PC-9 (cell line): ENCODE measurements at places on chromosomes 2 and 18. TPM values are rescaled to one million over a fixed set of nuclear protein-coding genes. Genes with fewer than 3 reads are reported as not detected.

The TUBA3E gene
- total RNA-seq, result not detected in 2 replicates

The SERPINB11 gene
- total RNA-seq, result not detected in 2 replicates

The TWIST2 gene
- 4.1 and 5.0 TPM in 2 replicates for total RNA-seq

The NOTO gene
- not detected in 2 replicates for total RNA-seq

The RASGRP3 gene
- total RNA-seq, result 0.10 and 0.72 TPM in 2 replicates

The TEKT4 gene
- 0.15 TPM in 1 of 2 replicates, not detected in the other for total RNA-seq

The OR6B2 gene
- total RNA-seq, result not detected in 2 replicates

The GDF7 gene
- 0.04 TPM in 1 of 2 replicates, not detected in the other for total RNA-seq

The CFAP210 gene
- total RNA-seq, result 0.96 TPM in 1 of 2 replicates, not detected in the other

The CCL20 gene
- total RNA-seq, result not detected in 2 replicates

The NOL4 gene
- total RNA-seq, result not detected in 2 replicates

The APCDD1 gene
- not detected in 2 replicates for total RNA-seq

The VAPA gene
- 340 and 359 TPM in 2 replicates for total RNA-seq

The HRH4 gene
- 0.18 TPM in 1 of 2 replicates, not detected in the other for total RNA-seq

The NCKAP5 gene
- total RNA-seq, result not detected in 2 replicates

The TDRD15 gene
- 1.9 and 2.9 TPM in 2 replicates for total RNA-seq

The CPLX4 gene
- not detected in 2 replicates for total RNA-seq

The RAX gene
- total RNA-seq, result not detected in 2 replicates

The TOGARAM2 gene
- 0.44 and 0.45 TPM in 2 replicates for total RNA-seq

The VWC2L gene
- total RNA-seq, result not detected in 2 replicates

The GALNT14 gene
- total RNA-seq, result 2.4 and 3.1 TPM in 2 replicates

The SMARCAL1 gene
- 39.7 and 40.5 TPM in 2 replicates for total RNA-seq

The C2orf92 gene
- 11.2 and 14.0 TPM in 2 replicates for total RNA-seq

The TXNDC2 gene
- total RNA-seq, result 0.11 TPM in 1 of 2 replicates, not detected in the other

The UGT1A5 gene
- total RNA-seq, result 71.3 and 91.2 TPM in 2 replicates

The RPRM gene
- 2.1 and 2.9 TPM in 2 replicates for total RNA-seq

The FBLN7 gene
- 0.70 and 1.6 TPM in 2 replicates for total RNA-seq

The IL18RAP gene
- not detected in 2 replicates for total RNA-seq

The SLC4A5 gene
- total RNA-seq, result 1.2 TPM in 1 of 2 replicates, not detected in the other

The ANKRD53 gene
- not detected in 2 replicates for total RNA-seq

The ELOA2 gene
- total RNA-seq, result not detected in 2 replicates

The DAW1 gene
- 1.8 and 2.8 TPM in 2 replicates for total RNA-seq

The NTSR2 gene
- total RNA-seq, result not detected in 2 replicates

The SUCLG1 gene
- total RNA-seq, result 42.1 and 59.5 TPM in 2 replicates

The CHRND gene
- not detected in 2 replicates for total RNA-seq

The UGT1A10 gene
- not detected in 2 replicates for total RNA-seq

The PRKAG3 gene
- not detected in 2 replicates for total RNA-seq

The ASXL3 gene
- not detected in 2 replicates for total RNA-seq

The TACR1 gene
- total RNA-seq, result not detected in 2 replicates

The RAD51AP2 gene
- total RNA-seq, result not detected in 2 replicates

The CREG2 gene
- total RNA-seq, result 9.0 and 12.3 TPM in 2 replicates

The SCN1A gene
- not detected in 2 replicates for total RNA-seq

The MEMO1 gene
- 29.5 and 40.2 TPM in 2 replicates for total RNA-seq

The LRP2 gene
- total RNA-seq, result not detected in 2 replicates

The GPR39 gene
- total RNA-seq, result 14.1 and 20.9 TPM in 2 replicates

The TCF23 gene
- not detected in 2 replicates for total RNA-seq

The TUBB8B gene
- total RNA-seq, result not detected in 2 replicates
